Endothelial cell (in vitro differentiated cells): ENCODE measurements at places on chromosomes 2 and 18.

GRCh38 chr18:8389391-8390340 is 219.6 kb upstream of the RAB12 start:
- peak; percentile 75 for DNase-seq

DNA sequence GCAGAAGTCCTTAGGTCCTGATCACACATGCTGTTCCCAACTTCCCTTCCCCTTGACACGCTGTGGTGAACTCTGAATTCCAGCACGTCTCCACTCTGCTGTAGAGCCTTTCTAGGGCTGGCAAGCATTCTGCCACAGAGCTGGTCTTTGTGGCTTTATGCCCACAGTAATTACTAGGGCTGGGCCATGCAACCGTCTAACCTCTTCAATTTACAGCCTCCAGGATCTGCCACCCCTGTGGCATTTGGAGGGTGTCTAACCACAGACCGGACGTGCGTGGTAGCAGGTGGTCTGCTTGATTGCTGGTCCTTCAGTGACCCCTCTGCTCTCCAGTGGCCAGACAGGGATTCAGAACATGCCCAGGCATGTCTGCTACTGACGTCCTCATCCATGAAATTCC is 43.1 kb upstream of the TGFA start:
- DNase-seq: no peak

- no peak for DNase-seq
Observed at GRCh38 chr2:10033251-10034006, 9.9 kb upstream of the KLF11 start.

GRCh38 chr2:121489284-121489683 is 41.4 kb upstream of the RNU4ATAC start:
- no peak for DNase-seq

GRCh38 chr2:62787386-62787785 is 81.9 kb downstream of the EHBP1 start:
- no peak for DNase-seq

GRCh38 chr18:47929681-47930198 is 719 bp downstream of the SMAD2 start:
- DNase-seq: no peak

- DNase-seq: no peak
Observed at GRCh38 chr2:150624001-150624401, 136.5 kb upstream of the RND3 start.

- DNase-seq: no peak
Observed at GRCh38 chr2:168181825-168182224, 65.6 kb downstream of the STK39 start.

DNA sequence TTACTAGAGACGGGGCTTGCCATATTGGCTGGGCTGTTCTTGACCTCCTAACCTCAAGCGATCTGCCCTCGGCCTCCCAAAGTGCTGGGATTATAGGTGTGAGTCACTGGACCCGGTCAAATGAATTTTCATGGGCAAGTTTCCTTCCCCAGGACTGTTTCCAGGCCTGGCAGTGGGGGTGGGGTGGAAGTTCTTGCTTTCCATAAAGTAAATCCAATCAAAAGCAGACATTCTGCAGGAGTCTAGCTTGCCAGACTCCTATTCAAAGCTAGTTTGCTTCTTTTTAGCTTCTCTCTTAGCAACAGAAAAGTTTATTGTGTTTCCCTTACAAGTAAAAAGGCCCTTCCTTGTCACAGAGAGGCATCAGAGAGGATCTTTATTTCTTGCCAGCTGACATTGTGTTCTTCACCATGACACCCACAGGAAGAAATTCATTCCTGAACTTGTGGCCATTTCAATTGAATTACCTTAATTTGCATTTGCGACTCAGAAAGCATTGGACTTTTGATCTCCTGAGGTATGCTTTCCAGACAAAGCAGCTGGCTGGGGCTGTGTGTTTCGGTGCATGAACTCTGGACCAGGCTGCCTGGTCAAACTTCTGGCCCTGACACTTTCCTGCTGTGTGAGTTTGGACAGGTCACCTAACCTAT is 37.9 kb downstream of the LYPD1 start:
- DNase-seq: no peak

DNA sequence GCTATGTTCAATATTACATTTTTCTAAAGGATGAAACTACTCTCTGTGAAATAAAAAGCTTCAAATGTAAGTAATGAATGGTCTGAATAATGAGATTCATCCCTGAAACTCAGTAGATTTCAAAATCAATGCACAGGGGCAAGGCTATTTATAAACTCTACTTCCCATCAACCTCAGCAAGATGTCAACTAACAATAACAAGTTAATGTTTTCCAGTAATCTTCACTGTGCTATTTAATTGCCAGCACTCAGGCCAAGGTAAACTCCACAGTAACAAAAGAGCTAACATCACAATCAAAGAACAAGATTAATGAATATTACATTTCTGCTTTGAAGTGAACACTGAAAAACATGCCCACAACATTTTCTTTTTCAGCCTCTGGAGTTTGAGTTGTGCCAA is 144.3 kb upstream of the ZFP36L2 start:
- DNase-seq: no peak

DNA sequence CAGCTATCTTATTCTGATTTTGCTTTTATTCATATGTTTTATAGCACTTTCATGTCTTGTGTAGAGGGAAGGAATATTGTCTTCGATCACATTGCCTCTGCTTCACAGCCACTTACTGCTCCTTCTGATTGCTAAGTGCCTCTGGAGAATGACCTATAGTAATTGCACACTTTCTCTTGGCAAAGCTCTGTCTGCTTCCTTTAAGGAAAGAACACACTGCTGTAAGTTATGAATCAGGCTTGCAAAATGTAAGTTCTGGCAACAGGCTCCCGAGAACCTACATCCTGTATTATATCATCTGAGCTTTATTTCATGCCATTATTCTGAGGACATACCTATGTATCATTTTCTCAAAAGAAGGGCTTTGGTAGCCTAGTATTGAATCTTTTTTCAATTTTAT is 170.7 kb downstream of the ZNF804A start:
- DNase-seq: no peak

DNA sequence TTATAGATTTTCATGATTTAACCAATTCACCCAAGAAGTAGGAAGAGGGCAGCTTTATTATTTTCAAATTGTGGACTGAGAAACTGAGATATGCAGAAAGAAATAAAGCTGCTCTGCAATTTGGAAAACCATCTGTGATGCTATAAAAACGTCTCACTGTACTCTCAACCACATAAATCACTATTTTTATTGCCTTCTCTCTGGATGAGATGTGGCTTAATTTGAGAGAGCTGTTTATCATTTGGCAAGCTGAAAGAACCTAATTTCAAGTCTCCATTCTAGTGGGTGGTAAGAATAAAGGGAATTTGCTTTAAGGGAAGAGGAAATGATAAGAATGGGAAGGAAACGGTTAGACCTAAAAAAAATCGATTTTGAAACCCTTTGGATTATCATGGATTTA is 49.9 kb upstream of the CYP1B1 start:
- no peak for DNase-seq

DNA sequence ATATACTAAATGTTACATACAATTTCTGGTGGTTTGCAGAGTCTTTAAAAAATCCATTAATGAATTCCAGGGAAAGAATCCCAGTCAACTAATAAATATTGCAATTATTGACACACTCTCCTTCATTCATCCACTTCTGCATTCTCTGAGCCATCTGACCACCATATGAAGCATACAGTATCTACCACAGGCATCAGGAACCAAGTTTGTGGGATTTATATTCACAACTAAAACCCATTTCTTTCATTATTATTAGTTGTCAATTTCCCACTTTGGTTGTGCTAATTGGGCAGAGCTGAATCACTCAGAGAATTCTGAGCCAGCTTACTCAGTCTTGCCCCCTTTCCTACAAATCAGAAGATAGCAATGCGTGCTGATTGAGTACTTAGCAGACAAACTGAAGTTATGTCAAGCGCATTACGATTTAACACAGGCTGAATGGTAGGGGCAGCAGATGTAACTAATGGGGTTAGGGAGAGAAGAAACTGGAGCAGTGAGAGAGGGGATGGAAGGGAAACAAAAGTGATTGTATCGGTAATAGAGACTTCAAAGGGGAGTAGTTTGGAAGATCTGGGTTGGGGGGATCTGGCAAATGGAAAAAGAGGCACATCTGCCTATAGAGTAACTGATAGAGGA is 52.3 kb downstream of the ZEB2 start:
- DNase-seq: no peak

DNA sequence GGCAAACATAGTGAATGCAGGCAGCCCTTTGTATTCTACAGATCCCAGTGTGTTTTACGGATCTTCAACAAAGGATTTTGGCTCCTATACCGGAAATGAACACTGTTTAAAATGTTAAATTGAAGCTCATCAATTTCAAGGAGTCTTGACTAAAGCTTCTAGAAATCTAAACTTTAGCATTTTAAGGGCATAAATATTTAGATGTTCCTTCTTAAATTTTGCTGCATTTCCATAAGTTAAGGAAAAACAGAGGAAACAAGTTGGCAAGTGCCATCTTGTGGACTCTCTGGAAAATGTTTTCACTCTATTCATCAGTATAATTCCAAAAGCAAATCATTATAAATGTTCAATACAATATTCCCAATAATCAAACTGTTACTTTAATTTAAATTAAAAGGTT is 19.6 kb downstream of the CHN1 start:
- no peak for DNase-seq

GRCh38 chr2:190879474-190880377 is 895 bp upstream of the GLS start:
- no peak for DNase-seq

GRCh38 chr2:226657340-226658053 is 142.1 kb downstream of the IRS1 start:
- DNase-seq: no peak

DNA sequence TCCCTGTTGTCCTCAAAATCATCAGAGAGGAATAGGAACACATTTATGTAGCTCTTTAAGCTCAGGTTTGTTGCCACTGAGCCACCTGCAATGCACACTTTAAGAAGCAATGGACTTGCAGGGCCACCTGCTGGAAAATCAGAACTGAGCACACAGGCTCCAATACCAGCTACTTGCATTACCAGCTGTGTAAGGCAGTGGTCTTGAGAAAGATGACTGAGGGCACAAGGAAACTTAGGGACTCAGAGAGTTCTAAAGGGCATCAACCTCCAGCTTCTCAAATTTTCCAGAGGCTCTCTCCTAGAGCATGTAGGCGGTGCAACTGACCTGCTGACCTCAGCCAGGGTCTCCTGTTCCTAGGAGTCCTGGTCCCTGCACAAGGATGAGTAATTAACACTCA is 2.5 kb upstream of the CNDP2 start:
- peak; percentile 53 for DNase-seq

- no peak for DNase-seq
Observed at GRCh38 chr2:235860111-235860510, 308.1 kb downstream of the GBX2 start.

- no peak for DNase-seq
Observed at GRCh38 chr18:29644276-29644675, 1398.3 kb downstream of the DSC3 start.

- DNase-seq: no peak
Observed at GRCh38 chr2:33535421-33535820, 59.0 kb downstream of the RASGRP3 start.

GRCh38 chr2:556485-556884 is 120.7 kb downstream of the TMEM18 start:
- no peak for DNase-seq

- peak; percentile 62 for DNase-seq
Observed at GRCh38 chr2:30165050-30165520, 18.3 kb downstream of the YPEL5 start.

- DNase-seq: peak; percentile 31
Observed at GRCh38 chr2:70104231-70105111, 17.2 kb downstream of the PCBP1 start.

DNA sequence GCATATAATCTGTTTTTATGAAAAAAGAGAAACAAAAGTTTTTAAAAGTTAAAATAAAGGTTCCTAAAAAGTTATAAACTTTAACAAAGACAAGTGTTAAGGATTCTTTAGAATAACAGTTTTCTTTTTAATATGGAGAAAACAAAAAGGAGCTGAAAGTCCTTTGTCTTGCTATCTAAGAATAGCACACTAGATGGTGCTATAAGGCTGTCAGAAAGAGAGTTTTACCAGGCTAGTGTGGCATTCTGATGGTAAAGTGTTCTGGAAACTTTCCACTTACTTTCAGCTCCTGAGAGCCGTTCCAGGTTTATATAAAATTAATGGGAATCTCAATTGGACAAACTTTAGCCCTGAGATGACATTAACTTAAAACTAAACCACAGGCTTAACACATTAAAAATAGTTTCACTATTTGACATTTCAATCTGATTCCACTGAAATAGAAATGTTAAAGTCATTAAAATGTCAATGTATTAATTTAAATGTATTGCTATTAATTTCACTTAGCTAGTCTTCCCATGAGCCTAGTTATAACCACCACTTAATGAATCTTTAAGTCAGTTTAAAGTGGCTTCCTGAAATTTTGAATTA is 3.7 kb downstream of the FBXO48 start:
- DNase-seq: no peak

DNA sequence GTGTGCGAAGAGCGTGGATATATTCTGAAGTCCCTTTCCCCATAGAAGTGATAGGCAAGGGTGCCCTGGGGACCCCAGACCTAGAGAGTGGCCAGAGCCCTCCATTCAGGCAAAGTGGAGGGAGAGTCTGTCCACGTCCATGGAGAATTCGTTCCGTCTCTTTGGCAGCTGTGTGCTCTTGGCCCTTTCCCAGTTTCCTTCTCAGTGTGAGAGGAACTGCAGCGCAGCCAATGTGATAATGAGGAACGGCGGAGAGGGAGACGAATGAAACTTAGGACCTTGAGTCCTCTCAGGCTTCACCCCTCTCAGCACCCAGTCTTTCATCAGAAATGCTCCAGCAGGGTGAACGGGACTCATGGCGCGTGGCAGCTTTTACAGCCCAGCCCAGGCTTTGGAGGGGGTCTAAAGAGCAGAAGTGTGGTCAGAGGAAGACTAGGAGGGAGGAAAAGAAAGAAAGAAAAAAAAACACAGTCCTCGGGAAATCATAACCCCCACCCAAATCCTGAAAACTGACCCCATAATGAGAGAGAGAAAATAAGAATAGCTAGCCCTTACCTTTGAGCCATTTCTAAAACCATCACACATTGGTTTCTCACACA is 95.0 kb upstream of the RIOK3 start:
- DNase-seq: no peak

- DNase-seq: no peak
Observed at GRCh38 chr2:129554373-129554772, 425.1 kb upstream of the RAB6C start.

GRCh38 chr2:210553373-210553772 is 3.0 kb upstream of the CPS1 start:
- DNase-seq: no peak

DNA sequence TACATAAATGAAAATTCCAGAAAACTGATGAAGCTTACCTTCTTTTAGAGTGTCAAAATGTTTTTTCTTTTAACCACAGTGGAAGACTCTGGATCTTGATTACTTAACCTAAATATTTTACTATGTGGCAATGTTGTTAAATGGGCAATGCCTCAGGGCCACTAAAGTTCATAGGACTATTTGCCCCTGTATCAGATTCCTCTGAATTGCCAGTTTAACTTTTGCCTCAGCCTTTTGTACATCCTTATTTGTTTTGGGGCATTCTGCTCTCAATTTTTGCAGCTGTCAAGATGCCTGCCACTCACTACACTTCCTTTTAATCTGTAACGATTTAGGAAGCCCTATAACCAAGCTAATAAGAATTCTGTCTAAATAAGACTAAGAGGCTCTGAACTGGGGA is 31.7 kb upstream of the SERTAD2 start:
- no peak for DNase-seq
